ENCODE measurements at places on chromosomes 1 and 21.

- no peak for DNase-seq
Observed at GRCh38 chr1:81470275-81470674, 330.5 kb upstream of the ADGRL2 start.

DNA sequence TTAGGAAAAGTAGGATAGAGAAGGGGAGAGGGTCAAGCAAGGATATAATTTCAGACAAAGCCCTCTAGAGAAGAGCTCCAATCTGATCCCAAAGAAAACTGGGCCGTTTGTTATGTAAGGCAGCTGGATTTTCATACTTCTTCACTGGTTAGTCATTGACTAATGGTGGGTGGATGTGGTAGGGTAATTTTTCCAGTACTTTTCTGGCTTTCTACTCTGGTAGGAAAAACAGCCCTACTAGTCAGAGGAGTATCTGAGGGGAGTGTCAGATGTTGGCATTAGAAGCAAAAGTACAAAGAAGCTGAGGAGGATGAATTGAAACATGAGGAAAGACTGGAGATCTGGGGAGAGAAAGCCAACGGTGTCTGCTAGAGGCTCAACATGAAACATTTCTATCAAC lies 145.3 kb downstream of the TNFSF18 start:
- no peak for DNase-seq

DNA sequence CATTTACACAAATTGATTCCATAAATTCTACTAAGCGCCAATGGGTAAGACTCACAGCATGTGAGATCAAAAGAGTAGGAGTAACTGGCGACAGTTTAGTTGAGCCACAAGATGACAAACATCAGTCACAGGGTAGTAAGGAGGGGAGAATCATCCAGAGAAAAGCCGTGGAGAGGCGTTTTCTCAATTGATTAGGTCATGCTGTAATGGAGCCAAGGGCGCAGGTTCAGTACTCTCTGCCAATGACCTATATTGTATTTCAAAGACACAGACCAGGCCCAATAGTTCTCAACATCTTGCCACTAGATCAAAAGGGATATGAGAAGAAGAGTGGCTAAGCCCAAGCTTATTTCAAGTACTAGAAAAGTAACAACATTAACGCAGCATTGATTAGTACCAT lies 467.5 kb downstream of the SMYD3 start:
- DNase-seq: no peak

DNA sequence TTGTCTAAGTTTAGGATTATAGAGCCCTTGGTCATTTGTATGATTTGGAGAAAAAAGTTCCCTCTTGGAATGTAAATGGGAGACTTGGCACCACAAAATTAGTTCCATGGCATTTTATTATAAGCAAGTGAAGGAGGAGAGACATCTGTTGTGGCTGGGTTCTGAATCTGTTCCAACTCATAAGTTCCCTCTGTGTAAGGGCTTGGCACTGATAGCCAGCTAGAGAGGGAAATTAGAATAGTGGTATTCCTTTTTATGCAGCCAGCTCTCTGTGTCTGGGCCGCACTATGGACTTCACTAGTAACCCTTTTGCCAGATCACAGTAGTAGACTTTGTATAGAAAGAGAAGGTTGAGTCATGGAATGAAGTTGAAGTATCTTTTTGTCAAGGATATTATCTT lies 31.1 kb downstream of the GNAI3 start:
- DNase-seq: no peak

GRCh38 chr1:209302779-209303568 lies 280.5 kb upstream of the CAMK1G start:
- no peak for DNase-seq

- DNase-seq: no peak
Observed at GRCh38 chr1:185104083-185104482, 52.7 kb downstream of the TRMT1L start.

- no peak for DNase-seq
Observed at GRCh38 chr1:234926559-234927311, 201.9 kb downstream of the TOMM20 start.

DNA sequence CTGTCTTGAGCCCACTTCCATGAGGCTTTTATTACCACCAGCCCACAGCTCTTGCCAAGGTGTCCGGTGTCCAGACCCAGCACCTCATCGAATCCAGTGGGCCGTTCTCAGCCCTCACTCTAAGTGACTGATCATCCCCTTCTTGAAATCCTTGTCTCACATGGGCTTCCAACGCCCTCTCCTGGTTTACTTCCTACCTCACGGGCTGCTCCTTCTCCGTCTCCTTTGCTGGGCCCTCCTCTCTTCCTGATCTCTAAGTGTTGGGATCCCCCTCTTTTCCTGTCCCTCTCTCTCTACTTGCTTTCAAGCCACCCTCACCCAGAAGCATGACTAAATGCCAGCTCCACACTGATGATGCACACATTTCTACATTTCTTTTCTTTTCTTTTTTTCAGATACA lies 9.0 kb upstream of the RHBG start:
- DNase-seq: no peak

DNA sequence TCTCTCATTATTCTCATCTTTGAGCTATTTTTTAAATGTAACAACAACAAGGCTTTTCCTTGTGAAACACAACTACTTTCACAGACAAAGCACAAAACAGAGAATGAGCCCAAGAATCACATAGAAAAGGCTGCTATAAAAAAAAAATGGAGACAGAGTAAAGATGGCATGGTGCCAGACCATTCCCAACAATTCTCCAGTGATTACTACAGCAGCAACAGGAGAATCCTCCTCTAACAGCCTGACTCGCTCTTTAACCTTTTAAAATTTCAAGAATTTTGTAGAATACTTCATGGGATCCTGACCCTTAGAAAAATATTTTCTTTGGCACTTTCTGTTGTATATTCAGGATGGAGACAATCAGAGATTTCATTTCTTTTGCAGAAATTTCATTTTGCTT lies 3.8 kb upstream of the BCAS2 start:
- DNase-seq: peak; percentile 5

DNA sequence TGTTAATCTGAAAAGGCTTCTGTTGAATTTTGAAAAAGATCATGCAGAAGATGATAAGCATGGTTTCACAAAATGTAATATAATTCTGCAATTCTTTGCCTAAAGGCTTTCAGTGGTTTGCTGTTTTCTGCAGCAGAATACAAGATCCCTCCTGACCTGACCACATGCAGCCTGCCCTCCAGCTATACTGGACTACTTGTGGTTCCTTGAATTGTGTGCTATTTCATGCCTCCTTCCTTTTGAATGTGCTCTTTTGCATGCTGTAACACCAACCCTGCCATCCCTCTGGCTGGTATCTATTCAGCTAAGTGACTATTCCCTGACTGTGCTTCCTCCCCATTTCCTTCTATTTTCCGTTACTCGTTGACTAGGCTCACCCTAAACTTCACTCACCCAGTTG lies 55.5 kb downstream of the CACNA1E start:
- DNase-seq: no peak

DNA sequence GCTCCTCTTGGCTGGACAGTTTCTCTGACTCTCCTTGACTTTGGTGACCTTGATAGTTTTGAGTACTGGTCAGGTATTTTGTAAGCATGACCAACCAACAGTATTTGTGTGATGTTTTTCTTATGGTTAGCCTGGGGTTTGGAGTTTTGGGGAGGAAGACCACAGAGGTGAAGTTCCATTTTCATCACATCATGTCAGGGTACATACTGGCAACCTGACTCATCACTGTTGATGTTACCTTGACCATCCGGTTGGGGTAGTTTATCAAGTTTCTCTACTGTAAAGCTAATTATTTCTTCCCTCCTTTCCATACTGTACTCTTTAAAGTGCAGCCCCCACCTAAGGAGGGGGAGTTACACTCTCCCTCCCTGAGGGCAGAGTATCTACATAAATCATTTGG lies 13.4 kb downstream of the OSCP1 start:
- no peak for DNase-seq

DNA sequence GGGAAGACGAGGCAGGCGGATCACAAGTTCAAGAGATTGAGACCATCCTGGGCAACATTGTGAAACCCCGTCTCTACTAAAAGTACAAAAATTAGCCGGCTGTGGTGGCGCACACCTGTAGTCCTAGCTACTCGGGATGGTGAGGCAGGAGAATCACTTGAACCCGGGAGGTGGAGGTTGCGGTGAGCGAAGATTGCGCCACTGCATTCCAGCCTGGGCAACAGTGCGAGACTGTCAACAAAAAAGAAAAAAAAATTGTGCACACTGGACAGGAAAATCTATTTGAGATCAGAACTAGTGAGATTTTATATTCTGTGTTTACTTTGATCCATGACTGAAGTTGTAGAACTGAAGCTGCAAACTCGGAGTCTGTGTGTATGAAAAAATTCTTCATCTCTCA lies 40.2 kb downstream of the SNRPE start:
- DNase-seq: no peak

DNA sequence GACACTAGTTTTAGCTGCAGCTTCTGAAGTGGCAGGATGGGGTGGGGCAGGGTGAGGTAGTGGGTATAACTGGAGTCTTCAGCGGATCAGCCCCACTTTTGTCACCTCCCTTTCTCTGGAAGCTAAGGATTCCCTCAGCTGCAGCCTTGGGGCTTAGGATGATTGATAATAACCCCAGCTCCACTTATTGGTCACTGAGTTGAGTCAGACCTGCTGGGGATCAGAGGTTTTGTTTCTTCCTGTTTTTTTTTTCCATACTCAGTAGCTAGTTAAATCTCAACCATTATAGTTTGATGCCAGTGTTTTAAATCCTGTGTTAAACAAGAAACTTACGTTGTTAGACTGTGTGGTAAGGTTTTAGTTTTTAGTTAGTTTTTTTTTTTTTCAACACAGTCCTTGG lies 57.2 kb downstream of the LAMC1 start:
- DNase-seq: no peak

DNA sequence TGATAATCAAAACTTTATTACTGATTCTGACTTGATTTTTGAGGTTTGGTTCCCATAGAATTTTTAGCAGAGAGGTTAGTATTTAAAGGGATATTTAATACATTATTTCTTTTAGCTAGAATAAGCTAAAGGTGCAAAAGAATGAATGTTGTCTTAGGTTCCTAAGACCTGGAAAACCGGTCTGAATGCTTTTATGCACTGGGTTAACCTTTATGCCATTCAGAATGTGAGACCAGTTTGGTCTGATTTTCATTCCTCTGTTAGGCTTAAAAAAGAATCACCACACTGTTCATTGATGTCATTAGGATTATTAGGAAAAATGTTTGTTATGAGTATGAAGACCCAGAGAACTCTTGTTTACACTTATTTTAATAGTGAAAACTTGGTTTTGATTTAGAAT lies 30.1 kb downstream of the RAP1A start:
- no peak for DNase-seq

DNA sequence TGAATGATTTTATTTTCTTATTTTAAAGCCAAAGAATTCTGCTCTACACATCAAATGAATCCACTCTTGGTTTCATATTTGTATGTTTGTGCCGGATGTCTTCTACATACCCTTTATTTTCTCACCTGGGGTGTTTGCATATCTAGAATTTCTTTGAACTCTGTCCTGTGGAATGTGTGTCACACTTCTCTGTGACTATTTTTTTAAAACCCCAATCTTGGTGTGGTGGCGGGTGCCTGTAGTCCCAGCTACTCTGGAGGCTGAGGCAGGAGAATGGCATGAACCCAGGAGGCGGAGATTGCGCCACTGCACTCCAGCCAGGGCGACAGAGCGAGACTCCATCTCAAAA lies 35.4 kb downstream of the CENPF start:
- DNase-seq: no peak

- no peak for DNase-seq
Observed at GRCh38 chr1:22487781-22488180, 36.1 kb downstream of the ZBTB40 start.

- no peak for DNase-seq
Observed at GRCh38 chr1:1218524-1219200, 4.7 kb upstream of the TNFRSF4 start.

- no peak for DNase-seq
Observed at GRCh38 chr1:226692051-226692792, 46.9 kb downstream of the ITPKB start.

DNA sequence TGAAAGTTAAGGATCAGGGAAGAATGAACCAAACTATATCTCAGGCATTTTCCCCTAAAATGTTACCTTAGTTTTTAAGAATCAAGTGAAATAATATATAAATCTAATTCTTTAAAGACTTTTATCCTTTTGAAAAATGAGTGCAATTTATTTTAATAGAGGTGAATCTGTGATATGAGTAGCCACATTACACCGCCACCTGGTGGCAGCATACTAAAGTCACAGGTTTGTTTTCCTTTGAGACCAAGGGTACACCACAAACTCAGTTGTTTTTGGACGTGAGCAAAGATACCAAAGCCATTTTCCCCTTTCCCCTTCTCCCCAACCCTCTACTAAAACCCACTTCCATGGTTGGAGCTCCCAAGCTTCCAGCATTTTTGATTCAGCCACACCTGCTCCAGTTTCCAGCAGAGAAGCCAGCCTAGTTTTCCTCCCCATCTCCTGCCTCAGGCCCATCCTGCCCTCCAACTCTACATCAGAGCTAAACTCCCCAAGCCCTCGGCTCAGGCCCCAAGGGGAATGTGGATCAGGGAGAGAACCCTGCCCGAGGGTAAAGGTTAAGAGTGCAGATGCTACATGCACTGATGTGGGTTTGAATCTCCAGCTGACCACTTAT lies 22.9 kb upstream of the LDLRAP1 start:
- DNase-seq: peak; percentile 45

Data from NCI-H2171 (cell line).